Midbrain (tissue), 1 donor: ENCODE measurements at places on chromosomes 7 and 10.

DNA sequence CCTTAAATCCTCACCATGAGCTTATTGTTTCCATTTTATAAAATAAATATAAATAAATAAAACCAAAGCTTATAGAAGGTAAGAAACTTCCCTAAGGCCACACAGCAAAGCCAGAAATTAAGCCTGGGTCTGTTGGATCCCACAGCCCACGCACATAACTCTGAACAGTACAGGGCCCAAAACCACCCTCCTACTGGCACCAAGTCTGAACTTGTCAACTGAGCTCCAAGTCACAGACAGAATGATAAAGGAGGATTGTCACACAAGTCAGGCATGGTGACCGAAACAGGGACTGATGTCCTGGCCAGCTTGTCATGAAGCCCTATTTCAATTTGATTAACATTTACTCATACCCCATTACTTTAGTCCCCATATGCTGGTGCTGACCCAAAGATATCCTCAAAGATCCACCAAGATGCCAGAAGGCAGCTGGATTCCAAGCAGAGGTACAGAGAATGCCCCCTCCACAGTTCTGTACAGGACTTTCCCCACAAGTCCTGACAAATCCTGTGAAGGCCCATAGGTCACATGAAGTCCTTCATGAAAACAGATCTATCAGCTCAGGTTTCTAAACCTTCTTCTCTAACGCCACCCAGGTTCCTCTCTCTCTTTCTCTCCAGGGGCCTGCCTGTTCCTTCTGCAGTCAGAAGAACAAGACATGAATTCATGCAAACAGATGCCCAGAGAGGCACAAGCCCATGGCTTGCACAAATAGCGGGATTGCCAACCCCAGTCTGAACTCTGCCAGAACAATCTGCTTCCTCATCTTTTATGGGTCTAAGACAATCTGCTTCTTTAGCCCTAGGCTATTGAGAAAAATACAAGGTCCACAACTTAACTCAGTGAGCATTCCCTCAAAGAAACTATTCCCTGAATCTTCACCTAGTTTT is 60.9 kb downstream of the GLI3 start:
- DNase-seq: peak; percentile 14

DNA sequence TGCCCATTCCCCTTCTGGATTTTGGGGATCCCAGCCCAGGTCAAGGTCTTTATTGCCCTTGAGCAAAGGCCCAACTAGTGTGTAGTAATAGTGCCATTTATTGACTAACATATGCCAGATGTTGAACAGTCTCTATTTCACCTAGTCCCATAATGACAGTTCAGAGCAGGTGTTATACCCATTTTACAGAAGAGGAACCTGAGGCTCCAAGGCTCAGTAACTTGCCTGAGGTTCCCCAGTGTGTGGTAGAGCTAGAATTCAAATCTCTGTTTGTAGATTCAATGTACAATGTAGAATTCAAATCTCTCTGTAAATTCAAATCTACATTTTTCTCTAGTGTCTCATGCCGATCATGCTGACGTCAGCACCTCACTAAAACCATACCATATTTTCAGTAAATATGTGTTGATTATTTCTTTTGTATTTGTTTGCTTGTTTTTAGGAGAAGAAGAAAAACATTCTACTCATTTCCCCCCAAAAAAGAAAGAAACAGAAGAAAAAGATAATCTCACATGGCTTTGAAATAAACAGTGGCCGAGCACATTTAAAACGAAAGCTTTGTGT is 329.7 kb downstream of the PRPF18 start:
- no peak for DNase-seq

GRCh38 chr7:151454932-151455530 is 15.1 kb upstream of the CRYGN start:
- no peak for DNase-seq

- DNase-seq: no peak
These were observed 145.0 kb downstream of the CALCR start for GRCh38 chr7:93429563-93429962.

GRCh38 chr7:99789441-99790070 is 5.6 kb upstream of the CYP3A4 start:
- no peak for DNase-seq

- DNase-seq: no peak
These were observed 453.4 kb upstream of the PODXL start for GRCh38 chr7:132009778-132010177.

GRCh38 chr7:79504607-79505389 is 51.3 kb upstream of the MAGI2 start:
- no peak for DNase-seq
